Neural crest cell (in vitro differentiated cells): ENCODE measurements at places on chromosomes 5 and 9. TPM values are rescaled to one million over a fixed set of nuclear protein-coding genes. Genes with fewer than 3 reads are reported as not detected.
A peak's percentile ranks its signal among the peaks of the same experiment; 100 is the strongest.

DNA sequence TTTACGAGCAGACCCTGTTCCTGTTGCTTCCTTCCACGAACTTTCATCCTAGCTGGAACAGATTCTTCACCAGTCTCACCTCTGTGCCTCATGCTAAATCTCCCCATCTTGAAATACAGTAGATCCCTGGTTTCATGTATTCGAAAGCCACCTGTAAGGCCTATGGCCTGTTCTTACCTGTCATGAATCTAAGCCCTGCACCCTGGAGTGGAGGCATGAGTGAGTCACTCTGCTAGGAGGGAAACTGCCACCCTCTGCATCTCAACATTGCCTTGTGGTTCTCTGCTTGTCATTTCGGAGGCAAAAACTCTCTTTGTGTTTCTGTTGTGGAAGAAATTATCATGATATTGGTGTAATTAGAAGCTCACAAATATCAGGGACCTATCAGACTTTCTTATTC, 320.0 kb downstream of the ENC1 start:
- no peak for DNase-seq

DNA sequence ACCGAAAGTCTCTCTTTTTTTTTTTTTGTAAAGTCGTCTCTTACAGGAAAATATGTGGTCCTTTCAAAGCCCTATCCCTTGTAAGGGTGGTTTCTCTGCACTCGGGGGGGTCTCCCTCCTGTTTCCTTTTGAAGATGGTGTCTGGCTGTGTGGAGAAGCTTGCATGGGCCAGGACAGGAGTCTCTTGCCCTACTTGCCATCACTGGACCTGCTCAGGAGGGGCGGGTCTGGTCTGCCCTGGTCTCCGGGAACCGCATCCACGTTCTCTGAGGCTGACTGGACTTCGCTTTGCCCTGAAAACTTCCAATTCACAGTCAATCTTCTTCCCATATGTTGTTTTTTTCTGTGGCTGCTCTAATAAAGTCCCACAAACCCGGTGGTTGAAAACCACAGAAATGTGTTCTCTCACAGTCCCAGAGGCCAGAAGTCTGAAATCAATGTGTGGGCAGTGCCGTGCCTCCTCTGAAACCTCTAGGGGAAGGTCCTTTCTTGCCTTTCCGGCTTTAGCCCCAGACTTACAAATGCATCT, 92.9 kb upstream of the IER5L start:
- DNase-seq: no peak

DNA sequence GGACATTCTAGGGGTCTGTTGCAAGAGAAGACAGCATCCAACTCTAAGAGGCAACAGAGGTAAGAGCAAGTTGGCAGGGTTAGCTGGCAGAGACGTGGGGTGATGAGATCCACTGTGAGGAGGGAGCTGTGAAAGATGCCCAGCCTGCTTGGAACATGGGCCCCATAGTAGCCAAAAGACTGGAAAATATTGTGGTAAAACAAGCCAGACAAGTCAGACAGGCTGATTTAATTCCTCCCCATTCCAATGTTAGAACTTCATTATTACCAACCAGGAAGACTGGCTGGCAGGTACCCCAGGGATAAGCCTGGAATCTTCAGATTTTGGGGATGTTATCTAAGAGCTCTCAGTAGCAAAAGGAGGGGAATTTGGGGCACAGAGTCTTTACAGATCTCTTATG, 181.3 kb downstream of the SEC61B start:
- DNase-seq: no peak

The SARDH gene
- 4.5 and 4.6 TPM in 2 replicates for total RNA-seq

The ADAMTS6 gene
- total RNA-seq: 7.1 and 8.2 TPM in 2 replicates

GRCh38 chr9:124559871-124560270, 52.7 kb upstream of the NR5A1 start:
- no peak for DNase-seq

- DNase-seq: no peak
Observed at GRCh38 chr5:9545136-9545991, 511 bp downstream of the SEMA5A start.

DNA sequence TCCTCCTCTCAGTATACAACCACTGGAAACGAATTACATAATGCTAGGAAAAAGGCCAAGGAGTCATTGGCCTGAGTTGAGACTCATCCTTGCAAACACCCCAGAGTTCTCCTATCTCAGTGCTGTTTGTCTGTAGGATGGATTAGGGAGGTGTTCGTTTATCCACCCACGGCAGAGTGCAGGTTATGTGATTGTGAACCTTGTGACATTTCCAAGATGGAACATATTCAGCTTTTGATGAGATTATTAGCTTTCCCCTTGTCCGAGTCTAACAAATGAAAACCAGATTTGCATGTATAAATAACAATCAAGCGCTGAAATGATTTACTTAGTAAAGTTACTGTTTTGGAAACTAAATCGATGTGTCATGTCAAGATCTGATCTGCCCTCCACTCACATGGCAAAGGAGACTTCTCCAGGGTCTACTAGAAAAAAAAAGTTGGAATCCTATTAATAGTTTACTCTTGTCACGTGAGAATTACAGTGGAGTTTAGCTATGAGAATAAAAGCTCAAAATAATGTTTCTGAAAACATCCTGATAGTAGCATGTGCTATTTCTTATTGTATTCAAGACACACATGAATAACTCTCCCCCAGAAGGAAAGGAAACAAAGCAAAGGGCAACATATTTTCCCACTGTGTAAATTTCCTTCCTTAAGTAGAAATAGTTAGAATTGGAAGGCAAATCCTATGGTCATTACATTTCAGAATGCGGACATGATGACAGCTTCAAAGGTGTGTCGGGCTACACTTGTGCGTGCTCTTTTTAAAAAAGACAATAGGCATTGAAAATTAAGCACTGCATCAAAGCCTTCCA, 600.4 kb downstream of the EBF1 start:
- DNase-seq: no peak

- no peak for DNase-seq
Observed at GRCh38 chr5:143955141-143955540, 143.2 kb downstream of the HMHB1 start.

- DNase-seq: peak; percentile 8
Observed at GRCh38 chr9:101705135-101705661, 33.2 kb downstream of the GRIN3A start.

DNA sequence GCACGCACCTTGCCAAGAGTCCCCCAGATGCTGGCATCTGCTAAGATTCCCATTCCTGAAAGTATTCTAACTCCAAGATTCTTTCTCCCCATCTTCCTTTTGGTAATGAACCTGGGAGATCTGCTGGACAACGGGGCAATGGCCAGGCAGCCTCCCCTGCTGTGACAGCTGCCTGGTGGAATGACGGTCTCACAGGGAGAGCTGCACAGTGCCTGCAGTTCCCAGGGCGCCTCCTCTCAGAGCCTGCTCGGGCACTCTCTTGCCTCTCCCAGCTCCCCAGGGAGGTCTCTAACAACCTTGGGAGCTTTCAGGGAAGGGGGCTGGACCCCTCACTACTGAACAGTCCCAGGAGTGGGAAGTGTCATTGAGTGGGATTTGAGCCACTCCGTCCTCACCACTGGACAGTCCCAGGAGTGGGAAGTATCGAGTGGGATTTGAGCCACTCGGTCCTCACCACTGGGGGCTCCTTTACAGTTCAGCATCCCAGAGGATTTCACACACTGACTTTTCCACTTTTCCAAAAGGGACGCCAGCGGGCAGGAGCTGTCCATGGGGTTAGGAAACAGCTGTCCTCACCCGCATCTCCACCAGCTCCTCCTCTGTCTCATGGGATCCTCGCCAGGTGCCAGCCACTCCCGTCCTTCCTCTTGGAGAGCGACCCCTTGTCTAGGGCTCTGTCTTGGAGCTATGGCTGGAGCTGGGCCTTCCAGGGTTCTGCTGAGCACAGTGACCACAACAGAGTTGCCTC, 65.7 kb downstream of the ADAMTS2 start:
- DNase-seq: no peak

DNA sequence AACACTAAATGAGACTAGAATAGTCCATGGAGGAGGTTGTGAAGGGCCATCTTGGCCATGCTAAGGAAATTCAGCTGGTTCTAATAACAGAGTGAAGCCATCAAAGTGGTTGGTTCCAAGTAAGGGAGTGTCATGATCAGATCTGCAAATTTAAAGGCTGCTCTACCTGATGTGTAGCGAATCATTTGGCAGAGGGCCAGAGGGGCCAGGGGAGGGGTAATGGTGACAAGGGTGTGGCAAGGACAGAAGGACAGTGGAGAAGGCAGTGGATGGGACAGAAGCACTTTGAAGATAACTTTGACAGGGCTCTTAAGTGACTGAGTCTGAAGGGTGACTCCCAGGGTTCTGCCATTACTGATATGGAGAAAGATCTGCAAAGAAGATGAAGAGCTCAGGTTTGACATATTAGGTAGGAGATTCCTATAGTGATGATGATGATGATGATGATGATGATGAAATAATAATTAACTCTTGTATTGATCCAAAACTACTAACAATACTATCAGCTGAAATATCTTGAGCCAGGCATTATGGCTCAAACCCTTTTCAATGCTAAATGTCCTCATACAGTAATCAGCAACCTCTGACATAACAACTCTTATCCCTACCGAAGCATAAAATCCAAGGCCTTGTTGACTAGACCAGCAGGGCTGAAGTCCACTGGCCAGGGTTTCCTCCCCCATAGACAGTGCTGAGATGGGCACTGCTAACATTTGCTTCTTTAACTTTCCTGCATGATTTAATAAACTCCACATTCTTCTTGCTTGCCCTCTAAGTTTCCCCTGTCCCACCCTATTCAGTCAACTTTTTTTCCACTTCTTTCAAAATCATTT, 20.0 kb downstream of the KIAA1191 start:
- no peak for DNase-seq

The ZNF658 gene
- total RNA-seq: 8.0 and 8.1 TPM in 2 replicates

DNA sequence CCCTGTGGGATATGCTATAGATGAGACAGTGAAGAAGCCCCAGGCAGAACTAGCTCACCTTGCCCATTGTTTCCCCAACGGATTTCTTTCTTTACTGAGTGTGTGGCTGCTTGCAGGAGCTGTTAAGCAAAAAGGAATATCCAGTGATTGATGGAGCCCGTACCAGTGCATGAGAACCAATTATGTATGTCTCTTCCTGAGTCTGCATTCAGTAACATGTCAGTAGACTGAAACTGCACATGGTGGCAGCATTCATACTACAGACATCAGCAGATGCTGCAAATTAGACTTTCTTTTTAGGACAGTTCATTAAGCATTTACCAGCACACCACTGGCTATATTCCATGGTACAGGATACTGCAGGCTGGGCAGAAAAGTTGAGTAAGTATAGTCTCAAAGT, 90.3 kb upstream of the PLCXD3 start:
- DNase-seq: no peak

- no peak for DNase-seq
Observed at GRCh38 chr9:88831713-88832407, 159.4 kb upstream of the S1PR3 start.

- DNase-seq: no peak
Observed at GRCh38 chr5:19950897-19951296, 37.1 kb downstream of the CDH18 start.

DNA sequence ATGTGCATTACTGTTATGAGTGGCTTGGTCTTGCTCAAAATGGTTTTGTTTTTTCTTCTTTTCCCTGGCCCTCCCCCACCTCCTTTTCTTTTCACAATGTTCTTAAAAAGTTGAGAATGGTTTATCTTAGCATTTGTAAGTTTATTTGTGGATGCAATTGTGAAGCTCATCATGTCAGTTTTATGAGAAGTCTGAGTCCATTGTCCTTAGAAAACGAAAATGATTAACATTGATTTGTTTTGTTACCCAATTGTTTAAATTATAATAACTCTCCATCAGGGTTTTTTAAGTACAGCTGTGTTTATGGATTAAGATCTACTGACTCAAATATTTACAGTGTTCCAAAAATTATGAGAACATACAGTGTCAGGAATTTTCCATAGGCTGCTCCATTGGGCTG, 511.3 kb upstream of the PAPPA start:
- no peak for DNase-seq

The NNT gene
- 72.7 and 77.3 TPM in 2 replicates for total RNA-seq

- no peak for DNase-seq
Observed at GRCh38 chr9:77981332-77981731, 50.3 kb downstream of the GNAQ start.

- no peak for DNase-seq
Observed at GRCh38 chr9:136244122-136244968, 1.3 kb downstream of the QSOX2 start.

The RORB gene
- 0.35 and 0.75 TPM in 2 replicates for total RNA-seq

DNA sequence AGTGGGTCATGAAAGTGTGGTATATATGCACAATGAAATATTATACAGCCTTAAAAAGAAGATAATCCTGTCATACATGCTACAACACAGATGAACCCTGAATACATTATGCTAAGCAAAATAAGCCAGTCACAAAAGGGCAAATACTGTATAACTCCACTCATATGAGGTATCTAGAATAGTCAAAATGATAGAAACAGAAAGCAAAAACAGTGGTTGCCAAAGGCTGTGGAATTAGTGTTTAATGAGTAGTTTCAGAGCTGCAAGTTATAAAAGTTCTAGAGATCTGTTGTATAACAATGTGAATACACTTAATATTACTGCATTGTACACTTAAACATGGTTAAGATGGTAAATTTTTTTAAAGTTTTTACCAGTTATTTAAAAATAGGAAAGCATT, 135.0 kb downstream of the OXCT1 start:
- DNase-seq: no peak
